ENCODE measurements at places on chromosomes 7 and 10.

DNA sequence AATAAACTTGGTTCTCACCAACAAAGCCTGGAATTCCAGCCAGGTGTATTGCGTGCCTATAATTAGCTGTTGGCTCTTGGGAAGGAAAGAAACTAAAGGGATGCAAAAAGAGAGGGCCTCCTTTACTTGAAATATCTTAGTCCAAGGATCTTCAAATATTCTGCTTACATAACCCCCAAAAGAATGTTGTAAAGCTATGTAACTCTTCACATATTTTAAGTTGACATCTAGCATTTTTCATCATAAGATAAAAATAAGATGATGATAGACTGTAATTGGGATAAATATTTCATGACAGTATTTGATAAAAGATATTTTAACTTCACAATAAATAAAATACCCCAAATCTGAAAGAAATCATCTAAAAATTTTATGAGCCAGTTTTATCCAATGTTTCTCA lies 52.5 kb upstream of the SEPTIN7 start:
- no peak for DNase-seq

GRCh38 chr10:6239213-6239991 lies 36.7 kb downstream of the PFKFB3 start:
- peak; percentile 43 for DNase-seq

DNA sequence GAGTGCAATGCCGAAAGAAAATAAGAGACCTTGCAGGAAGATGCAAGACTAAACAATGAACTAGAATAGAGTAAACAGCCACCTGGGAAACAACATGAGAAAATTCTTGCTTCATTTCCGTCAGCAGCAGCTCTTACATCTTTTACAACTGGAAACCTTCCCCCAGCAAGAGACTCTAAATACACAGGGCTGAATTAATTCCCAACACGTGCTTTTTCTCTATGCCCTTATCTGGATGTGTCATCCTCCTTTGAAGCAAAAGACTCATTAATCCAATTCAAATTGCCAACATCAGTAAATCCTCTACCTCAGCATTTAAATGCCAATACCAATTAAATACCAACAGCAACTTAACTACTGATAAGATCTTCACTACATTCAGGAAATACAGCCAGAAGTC lies 99.0 kb upstream of the PDE1C start:
- no peak for DNase-seq

DNA sequence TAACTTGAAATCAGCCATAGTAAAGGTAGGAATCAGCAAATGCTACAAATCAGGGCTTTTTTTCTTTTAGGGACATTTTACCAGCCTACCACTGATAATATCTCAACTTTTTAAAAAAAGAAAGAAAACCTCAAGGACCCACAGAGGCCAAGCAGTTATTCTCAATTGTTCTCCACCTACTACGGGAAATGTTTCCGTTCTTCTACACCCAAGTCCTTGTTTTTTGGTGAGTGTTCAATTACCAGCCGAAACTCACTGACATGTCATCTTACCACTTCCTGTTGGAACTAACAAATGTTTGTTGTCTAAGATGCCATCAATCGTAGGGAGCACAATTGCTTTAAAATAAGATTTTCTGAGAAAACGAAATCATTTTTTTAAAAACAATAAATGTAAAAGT lies 50.2 kb upstream of the CDK1 start:
- DNase-seq, result no peak

DNA sequence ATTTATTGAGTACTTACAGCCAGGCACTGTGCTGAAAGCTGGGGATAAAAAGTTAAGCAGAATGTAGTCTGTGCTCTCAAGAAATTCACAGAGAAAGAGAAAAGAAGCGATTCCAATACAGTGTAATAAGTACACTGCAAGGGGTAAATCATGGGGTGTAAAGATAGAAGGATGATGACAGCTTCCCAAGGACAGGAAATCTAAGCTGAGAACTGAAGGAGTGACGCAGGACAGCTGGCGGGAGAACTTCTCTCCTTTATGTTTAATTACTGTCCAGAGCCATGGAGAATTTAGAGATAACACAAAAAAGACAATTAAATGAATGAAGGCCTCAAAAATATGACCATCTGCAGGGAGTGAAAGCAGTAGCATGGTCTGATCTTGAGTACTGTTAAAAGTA lies 34.8 kb downstream of the C7orf33 start:
- no peak for DNase-seq

- DNase-seq, result no peak
These were observed 17.1 kb downstream of the OAT start for GRCh38 chr10:124401633-124402032.

DNA sequence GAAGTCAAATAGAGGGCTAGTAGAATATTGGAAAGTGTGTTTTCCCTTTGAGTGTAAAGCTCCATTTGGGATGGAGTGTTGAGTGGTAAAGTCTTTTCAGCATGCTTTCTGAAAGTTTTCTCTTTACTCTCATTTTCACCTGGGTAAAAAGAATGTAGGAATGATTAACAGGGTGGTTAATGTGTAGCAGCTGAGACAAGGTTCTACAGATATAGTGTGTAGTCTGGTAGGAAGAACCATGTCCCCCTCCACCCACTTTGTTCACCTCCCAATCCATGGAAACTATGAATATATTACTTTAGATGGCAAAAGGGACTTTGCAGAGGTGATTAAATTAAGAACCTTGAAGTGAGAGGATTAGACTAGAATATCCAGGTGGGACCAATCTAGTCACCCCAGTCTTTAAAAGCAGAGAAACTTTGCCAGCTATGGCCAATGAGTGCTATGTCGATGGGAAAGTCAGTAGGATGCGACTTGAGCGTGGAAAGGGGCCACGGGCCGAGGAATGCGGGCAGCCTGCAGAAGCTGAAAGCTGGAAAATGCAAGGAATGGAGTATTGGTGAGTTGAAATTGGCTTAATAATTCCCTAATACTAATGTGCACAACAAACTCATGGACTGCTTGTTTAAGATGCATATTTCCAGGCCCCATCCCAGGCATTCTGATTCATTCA lies 166.3 kb upstream of the AHR start:
- no peak for DNase-seq

GRCh38 chr10:111344804-111345203 lies 268.0 kb downstream of the ADRA2A start:
- no peak for DNase-seq

DNA sequence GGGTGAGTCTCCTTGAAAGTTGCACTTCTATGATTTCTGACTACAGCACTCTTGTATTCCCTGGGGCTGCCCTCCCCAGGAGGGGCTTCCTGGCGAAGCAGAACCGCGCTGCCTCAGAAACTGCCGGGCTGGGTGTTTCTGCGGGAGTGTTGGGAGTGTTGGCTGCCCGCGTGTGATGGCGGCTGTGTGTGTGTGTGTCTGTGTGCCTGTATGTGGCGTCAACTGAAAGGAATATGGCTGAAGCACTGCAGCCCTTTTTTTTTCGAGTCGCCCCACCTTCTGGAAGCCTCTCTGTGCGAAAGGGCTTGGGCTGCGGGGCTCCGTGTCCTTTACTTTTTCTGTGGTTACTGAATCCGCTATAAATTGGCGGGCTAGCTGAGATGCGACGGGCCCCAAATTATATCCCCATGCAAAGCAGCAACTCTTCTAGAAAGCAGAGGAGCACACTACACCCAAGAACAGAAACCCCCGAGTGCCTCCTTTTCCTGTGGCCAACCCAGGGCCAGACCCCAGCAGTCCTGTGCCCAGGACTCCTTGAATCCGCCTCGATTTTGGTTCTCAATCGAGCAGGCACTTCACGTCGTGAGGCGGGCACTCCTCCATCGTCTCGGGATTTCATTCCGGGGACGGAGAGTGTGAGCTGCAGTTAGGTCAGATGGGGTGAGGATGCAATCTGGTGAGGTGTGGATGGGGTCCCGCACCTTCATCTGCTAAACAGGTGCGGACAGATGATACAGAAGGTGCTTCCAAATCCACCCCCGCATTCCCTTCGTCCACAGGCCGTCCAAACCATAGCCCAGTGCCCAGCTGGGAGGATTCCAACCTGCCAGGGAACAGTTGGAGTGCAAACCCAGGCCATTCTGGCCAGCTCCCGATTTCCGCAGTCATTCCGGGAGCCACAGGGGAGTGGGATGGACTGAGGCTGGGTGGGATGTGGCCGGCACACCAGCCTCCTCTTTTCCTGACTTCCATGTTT lies 22.5 kb upstream of the ZNF273 start:
- no peak for DNase-seq

- no peak for DNase-seq
These were observed 51.3 kb downstream of the NEURL1 start for GRCh38 chr10:103544657-103545310.

- no peak for DNase-seq
These were observed 94.5 kb downstream of the KMT2C start for GRCh38 chr7:152341039-152341913.

DNA sequence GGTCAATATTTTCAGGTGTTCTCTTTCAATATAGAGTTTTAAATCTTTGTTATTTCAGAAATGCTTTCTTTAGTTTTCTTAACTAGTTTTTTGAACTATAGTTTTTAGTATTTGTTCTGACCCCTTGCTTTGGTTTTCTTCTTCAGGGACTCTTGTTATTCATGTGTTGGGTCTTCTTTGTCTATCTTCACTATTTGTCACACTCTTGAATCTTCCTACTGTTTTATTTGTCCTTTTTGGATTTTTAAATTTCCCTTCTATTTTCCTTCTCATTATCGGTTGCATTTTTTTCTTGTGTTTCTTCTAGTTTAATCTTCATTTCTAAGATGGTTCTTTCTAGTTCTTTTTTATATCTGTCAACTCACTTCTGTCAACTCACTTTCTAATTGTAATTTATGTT lies 37.1 kb upstream of the PRKAG2 start:
- no peak for DNase-seq

GRCh38 chr7:127485482-127485881 lies 93.0 kb upstream of the ZNF800 start:
- DNase-seq, result no peak

DNA sequence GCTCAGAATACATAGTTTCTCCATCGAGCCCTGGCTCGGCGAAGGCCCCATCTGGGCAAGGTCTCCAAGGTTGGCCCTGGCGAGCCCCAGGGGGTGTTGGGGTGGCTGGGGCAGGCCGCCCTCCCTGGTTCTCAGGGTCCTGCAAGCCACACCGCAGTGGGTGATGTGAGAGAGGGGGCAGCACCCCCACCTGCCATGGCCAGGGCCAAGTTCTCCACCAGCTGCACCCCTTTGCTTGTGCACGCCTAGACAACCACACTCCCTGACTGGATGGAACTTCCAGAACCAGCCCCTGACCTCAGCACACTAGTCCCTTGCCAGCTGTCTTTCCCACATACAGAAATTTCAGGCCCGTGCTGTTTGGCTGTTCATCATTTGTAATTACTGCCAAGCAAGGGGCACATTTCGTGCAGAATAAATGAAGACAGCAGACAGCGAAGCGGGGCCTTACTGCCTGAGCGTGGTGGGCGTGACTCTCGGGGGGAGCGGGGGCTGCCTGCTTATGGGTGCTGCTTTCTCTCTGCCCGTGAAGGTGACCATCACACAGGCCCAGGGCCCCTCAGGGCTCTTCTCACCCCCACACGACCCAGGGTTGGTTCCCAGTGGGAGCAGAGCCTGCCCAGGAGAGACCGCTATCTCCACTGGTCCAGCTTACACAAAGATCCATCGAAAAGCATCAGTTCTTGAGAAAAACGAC lies 85.9 kb downstream of the ADARB2 start:
- no peak for DNase-seq

- DNase-seq, result no peak
These were observed 39.3 kb downstream of the NUDCD3 start for GRCh38 chr7:44451123-44451522.
